Activated CD4-positive, alpha-beta T cell treated with anti-CD3 and anti-CD28 coated beads for 48 hours (primary cell): ENCODE measurements at places on chromosomes 3 and 15.

- DNase-seq = no peak
These were observed 25.2 kb downstream of the MAPKBP1 start for GRCh38 chr15:41799488-41799805.

DNA sequence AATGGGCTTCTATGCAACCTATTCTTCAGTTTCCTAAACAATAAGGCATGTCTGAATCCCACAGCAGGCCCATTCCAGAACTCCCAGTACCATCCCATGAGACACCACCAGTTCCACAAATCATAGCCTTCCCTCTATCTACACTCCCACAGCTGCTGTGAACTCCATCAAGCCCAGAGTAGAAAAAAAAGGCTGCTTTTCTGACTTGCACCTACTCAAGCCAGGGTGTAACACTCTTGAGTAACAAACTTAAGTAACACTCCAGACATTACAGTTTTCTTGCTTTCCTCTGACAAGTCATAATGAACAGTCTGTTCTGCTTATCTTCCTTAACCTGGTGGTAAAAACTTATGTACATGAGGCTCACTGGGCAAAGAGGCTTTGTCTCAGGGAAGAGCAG is 283.1 kb downstream of the NFKBIZ start:
- DNase-seq = no peak

DNA sequence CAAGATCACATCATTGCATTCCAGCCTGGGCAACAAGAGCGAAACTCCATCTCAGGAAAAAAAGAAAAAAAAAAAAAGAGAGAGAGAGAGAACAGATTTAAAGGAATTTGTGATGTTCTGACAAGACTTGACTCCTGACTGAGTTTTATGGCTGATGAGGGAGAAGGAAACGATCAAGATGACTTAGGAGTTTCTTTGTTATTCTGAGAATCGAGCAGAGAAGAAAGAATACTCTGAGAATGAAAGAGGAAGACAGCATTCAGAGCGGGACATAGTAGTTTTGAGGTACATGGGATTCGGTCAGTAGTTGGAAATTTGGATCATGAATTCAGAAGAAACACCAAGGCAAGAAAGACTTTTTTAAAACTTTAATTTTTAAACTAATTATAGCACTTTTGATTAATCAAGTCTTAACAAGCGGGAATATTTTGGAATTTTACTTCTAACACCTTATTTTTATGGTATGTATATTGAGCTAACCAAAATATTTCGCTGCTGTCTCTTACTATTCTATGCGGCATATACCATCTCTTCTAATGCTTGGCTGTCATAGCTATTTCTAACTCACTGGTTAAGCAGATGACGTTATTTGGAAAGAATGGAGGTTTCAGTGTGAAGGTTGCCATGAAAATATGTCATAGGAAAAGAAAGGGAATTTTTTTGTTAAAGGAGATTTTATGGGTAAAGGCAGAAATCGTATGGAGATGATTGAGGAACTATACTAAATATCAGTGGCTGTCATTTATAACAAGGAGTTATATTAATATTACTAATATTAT is 644.1 kb downstream of the RBMS3 start:
- no peak for DNase-seq

GRCh38 chr3:354432-354831 is 157.9 kb downstream of the CHL1 start:
- DNase-seq = peak; percentile 35

GRCh38 chr3:3302964-3303363 is 123.5 kb upstream of the CRBN start:
- DNase-seq = no peak

GRCh38 chr3:54357301-54357700 is 234.9 kb downstream of the CACNA2D3 start:
- no peak for DNase-seq

- no peak for DNase-seq
These were observed 18.5 kb downstream of the DENND4A start for GRCh38 chr15:65773386-65774111.

DNA sequence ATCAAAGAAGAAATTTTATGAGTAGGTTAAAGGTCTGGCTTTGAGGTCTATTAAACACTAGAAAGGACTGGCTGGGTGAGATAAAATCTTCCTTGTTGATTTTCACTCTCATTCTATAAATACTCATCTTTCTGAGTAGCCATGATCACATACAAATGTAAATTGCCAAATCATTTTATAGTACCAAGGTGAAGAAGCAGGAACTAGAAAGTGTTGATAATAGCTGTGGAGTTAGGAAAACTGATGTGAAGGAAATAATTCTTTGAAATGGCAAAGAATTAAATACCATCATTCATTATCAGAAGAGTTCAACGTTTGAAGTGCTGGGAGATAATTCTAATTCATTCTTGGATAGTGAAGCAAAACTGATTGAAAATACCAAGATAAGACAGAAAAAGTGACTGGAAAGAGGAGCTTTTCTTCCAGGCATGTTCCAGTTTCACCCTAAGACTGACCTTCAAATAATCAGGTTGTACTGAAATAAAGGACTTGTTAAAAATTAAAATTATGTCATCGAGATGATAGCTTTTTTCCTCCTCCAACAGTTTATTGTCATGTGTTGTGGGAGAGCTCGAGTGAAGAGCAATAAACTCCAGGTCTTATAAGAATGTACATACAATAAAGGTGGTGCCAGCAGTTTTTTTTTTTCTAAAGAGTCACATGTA is 17.4 kb downstream of the THBS1 start:
- no peak for DNase-seq

DNA sequence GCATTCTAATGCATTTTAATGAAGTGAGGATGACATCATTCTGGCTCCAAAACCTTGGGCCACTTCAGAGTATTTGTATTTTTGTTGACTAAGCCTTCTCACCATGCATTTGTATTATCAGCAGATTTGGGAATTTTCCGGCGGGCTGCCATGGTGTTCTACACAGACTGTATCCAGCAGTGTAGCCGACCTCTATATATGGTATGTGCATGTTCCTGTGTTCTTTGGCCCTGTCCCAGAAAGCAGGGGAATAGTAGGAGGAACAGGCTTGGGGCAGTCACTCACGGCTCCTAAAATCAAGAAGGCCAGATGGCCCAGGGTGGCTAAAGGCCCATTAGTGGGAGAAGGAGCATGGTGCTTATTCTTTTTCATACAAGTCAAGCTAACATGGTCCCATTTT is 80.5 kb downstream of the USF3 start:
- DNase-seq = no peak

DNA sequence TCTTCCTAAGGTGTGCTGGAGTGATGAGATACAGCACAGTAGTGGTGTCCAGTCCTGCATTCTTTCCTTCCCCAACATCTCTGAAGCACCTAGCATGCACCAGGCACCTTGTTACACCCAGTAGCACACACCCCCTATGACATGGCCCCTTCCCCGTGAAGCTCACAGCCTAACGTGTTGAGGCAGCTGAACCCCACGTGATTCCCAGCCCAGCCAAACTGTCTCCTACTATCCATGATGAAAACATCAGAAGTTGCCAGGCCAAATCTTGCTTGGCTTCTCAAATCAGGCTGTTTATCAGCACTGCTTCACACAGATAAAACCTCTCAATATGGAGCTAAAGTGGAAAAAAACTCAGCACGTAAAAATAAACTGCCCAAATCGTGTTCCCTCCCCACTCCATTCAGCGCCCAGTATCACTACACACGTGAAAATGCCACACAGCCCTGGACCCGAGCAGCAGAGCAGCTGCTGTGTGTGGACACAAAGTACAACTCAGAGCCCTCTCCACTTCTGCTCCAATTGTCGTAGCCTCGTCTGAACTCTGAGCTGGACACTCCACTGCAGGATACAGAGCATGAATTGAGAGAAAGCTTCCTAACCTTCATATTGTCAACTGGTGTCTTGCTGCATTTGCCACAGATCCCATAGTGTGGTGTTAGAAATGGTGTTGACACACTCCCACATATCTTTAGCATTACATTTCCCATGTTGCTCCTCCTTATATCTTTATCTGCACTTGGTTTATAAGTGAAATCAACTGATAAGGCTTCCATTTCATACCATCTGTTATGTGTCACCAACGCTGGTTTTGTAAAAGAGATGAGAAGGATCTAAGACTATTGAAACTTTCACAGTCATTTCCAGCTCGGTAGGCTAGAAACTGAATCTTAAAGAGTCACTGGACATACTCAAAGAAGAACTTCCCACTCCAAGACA is 279.8 kb downstream of the RORA start:
- DNase-seq = no peak

GRCh38 chr15:60729850-60730458 is 251.0 kb upstream of the ICE2 start:
- peak; percentile 66 for DNase-seq

DNA sequence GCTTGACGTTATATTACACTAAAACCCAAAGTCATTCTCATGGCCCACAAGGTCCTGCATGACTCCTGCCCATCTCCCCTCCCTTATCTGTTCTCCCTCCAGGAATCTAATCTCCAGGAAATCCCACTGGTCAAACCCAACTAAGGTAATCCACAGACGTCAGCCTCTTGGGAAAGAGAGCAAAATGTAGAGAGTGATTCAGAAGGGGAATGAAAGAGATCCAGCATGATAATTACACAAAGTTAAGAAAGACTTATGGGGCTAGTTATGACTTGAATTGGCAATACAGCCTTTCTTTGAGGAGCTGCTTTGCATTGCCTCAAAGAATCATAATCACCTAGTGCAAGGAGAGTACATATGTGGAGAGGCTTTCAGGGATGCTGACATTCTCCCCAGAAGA is 137.8 kb upstream of the MYRIP start:
- no peak for DNase-seq

DNA sequence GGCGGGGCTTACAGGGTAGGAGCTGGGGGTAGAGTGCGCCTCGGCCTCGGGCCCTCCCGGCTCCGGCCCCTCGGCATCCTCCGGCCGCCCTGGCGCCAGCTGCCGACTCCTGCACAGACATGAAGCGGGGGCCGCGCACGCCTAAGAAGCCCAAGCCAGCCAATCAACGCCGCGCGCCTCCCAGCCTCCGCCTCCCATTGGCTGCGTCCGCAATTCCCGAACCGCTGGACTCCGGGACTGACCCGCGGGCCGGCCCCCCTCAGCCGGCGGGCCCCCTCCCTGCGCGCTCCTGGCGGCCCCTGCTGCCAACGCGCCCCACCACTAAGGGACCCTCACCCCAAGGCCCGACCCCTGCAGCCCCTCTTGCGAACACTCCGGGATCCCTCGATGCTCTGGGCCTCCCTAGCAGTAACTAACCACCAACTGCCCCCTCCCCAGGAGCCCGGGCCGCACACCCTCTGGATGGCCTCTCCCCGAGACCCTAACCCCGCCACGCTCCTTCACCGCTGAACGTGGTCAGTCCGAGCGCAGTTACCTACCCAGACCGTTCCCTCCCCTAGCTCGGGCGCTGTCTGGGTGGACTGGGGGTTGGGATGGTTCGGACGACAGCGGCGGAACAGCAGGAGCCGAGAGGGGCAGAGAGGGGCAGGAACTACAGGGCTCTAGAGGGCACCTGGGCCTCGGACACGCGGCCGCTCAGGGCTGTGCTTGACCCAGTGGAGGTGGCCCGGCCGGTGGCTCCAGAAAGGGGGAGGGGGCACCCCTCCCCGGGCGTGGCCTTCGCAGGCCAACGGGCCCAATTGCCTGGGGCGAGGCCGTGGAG is 5.0 kb downstream of the GATA2 start:
- peak; percentile 60 for DNase-seq

GRCh38 chr3:53478921-53479664 is 15.3 kb upstream of the CACNA1D start:
- no peak for DNase-seq

DNA sequence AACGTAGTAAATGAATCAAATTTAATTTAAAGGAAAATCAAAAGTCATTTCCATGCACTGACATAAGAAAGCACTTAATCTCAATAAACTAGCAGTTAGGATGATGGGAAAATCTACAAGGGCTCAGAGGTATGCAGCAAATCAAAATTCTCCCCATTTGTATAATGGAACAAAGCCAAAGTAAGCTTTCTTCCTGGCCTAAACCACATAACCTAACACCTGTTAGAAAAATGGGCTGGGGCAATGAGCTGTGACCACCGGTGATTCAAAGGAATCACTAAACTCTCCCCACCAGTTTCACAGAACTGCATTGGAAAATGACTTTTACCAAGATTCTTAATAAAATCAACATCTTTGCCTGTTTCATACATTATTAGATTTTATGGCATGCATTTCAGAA is 1024.3 kb downstream of the FHIT start:
- no peak for DNase-seq

- DNase-seq = no peak
These were observed 19.3 kb downstream of the IQSEC1 start for GRCh38 chr3:13053893-13054292.

DNA sequence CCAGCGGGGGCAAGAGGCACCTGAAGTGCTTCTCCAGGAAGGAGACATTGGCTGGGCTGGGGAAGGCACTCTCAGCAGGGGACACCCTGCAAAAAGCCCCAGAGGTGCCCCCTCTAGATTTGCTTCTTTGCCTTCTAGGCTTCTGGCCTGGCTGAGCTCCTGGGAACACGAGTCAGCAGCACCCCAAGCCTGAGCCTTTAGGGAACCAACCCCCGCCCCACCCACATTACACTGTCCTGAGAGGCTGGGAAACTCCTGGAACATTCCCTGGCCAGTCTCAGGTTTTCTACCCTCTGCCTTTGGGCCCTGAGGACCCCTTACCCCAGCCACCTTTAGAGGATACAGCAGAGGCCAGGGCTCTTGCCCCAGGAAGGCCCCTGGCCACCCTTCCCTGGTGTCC is 108.4 kb upstream of the LINGO1 start:
- no peak for DNase-seq

DNA sequence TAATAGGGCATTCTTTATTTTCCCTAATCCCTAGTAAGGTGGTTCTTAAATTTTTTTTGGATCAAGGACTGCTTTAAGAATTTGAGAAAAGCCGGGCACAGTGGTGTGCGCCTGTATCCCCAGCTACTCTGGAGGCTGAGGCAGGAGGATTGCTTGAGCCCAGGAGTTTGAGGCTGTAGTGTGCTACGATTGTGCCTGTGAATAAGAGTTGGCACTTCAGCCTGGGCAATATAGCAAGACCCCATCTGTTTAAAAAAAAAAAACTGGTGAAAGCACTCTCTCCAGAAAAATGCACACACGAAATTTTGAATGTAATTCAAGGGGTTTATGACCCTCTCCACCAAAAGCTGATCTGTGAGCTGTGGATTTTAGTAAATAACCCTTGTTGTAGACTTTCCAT is 32.0 kb downstream of the CALML4 start:
- DNase-seq = no peak

GRCh38 chr3:13459605-13460340 is 20.3 kb upstream of the HDAC11 start:
- DNase-seq = no peak

DNA sequence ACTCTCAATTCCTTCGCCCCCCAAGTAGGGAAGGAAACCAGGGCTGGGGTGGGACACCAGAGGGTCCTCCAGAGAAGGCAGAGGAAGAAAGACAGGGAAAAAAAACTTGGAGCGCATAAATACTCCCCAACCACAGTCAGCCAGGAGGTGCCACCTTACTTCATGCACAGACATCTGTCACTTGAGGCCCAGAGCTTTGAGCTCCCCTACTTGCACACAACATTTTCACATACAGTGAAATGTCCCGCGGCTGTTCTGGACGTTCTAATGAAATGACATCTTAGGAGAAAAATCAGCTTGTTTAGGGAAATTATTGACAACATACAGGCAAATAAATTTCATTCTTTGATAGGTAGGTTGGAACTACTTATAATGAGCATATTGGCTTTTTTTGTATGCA is 113.0 kb downstream of the LIPC start:
- DNase-seq = no peak
